ENCODE measurements at places on chromosomes 2 and 18.

DNA sequence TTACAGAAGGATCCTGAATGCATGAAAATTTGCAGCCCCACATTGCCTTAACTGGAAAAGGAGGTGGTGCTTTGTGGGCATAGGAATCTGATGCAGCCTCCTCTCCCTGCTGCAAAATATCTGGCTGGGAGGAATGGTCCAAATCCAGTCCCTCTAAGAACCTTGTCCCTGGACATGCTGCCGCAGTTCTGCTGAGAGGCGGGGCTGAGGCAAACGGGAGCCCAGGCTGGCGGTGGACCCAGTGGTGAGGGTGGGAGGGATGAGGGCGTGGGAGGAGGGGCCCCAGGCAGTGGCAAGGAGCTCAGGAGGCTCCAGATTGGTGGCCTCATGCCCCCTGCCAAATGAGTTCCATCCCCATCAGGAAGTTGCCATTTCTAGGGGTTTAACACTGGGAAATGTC lies 36.2 kb downstream of the ZAP70 start:
- no peak for DNase-seq

DNA sequence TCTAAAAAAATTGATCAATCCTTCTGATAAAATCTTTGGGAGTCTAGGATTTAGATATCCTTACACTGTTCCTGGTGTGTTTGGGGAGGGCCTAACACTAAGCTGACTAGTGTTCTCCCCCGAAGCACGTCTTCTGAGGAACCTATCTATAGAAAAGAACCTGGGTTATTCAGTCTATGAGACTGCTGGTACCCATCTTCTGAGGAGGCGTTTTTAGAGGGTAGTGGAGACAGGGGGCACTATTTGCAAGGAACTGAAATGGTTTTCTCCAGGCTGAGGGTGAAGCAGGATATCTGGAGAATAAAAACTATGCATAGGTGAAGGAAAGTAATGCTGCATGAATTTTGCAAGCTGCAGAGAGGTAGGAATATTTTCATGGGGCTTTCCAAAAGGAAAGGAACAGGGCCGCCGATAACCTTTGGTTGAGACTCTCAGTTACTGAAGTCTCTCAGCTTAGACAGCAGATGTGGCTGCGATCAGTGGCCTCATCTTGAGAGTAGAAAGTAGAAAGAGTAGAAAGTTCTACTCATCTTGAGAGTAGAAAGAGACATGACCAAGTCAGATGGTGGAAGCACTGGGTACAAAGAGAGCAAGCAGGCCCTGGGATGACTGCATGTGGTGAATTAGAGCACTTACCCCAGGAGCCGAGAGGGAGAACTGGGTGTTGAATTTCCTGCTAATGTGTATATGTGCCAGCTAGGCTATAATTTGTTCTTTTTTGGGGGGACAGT lies 31.8 kb upstream of the KCNE4 start:
- DNase-seq: no peak

- no peak for DNase-seq
Measured at GRCh38 chr18:48975817-48976649, 25.3 kb upstream of the SMAD7 start.

- no peak for DNase-seq
Measured at GRCh38 chr2:112706170-112706664, 14.6 kb upstream of the NT5DC4 start.

- DNase-seq: no peak
Measured at GRCh38 chr2:25400169-25400568, 58.4 kb upstream of the DNMT3A start.

- DNase-seq: no peak
Measured at GRCh38 chr2:75621228-75621627, 25.4 kb upstream of the MRPL19 start.

DNA sequence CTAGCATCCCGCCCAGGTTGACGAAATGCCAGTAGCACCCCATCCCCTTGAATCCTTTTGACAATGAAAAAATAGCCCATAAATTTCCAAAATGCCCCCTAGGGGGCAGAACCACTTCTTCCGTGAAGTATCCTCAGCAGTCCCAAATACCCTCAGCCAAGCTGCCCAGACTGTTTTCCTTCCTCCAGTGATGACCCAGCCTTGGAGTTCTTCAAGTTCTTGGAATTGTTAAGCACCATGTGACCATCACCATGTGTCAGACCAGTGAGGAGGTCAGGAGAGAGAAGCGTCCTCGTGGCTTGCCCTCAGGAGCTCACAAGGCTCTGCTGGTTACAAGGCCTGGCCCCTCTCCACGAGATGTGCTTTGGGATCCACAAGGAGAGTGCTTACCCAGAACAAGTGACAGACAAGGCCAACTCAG lies 1.4 kb upstream of the SLC23A3 start:
- DNase-seq: no peak

GRCh38 chr2:61328707-61329251 lies 142.1 kb downstream of the USP34 start:
- no peak for DNase-seq

GRCh38 chr2:100390001-100390940 lies 27.2 kb downstream of the CHST10 start:
- DNase-seq: no peak

DNA sequence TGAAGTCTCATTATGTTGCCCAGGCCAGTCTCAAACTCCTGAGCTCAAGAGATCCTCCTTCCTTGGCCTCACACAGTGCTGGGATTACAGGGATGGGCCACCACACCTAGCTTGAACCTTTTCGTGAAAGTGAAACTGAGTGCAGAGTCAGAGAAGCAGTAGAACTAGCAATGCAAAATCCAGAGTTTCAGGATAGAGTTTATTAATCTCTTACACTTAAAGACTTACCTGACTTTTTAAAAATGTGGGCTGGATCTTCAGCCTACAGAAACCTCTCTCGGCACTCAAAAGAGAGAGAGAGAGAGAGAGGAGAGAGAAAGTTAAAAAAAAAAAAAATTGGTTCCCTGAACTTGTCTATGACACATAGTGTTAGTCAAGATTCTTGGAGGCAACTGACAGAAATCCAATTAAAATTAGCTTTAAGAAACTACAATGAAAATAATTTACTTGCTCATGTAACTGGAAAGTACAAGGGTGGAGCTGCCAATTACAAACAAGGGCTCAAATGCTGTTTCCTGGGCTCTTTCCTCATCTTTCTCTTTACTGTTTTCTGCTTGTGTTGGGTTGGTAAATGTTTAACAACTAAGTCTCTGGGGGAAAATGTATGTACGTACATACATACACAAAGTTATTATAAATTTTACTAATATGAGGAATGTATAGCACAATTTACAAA lies 98.1 kb upstream of the CERS6 start:
- no peak for DNase-seq

DNA sequence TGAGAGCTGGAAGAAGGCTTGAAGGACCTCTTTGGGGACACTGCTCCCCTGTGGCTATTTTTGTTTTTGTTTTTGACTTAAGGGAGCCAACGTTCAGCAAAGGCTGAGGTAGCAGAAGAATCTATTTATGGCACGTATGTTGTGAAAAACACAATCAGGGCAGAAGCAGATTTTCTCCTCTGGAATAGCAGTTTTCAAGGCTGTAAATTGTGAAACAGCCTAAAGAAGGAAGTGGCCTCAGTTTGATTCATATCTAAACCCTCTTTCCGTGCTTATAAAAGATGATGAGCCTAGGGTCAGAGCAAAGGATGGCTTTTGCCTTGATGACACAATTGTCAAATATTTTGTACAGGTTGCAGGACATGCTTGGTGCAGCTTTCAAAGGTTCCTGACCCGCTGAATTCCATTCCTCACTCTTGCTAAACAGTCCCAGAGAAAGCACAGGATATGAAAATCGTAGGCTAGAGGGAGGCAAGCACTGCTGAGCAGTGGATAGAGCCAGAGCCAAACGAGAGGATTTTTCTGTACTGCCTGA lies 106.2 kb upstream of the DLX2 start:
- no peak for DNase-seq

DNA sequence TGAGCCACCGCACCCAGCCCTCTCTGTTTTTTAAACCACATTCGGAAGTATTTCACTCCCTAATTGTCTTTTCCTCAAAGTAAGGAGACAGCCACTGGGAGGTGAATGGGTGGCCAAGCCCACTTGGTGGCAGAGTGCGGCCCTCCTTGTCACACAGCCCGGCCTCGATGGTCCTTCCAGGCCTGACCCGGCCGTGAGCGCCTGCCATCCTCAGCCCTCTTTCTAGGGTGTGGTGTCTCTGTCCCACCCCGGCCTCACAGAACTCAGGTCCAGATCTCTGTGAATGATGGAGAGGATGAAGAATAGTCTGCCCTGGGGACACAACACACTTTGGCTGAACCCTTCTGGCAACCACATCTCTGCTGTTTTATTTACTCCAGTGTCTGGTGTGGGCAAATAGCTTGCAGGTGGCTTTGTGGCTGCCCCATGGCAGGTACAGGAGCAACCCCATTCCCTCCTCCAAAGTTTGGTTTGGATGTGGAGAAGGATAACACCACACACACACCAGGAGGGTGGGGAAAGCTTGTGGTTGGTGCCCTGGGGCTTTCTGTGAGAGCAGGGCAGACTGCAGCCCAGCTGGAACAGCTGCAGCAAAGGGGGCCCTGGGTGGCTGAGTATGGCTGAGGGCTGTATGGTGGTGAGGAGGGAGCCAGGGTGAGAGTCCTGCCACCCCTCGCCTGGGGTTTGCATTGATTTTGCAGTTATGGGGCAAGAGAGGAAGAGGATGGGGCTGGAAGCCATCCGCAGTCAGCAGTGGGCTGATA lies 88.6 kb downstream of the FAM168B start:
- DNase-seq: no peak

GRCh38 chr2:56117764-56118163 lies 66.0 kb upstream of the CCDC85A start:
- no peak for DNase-seq

- no peak for DNase-seq
Measured at GRCh38 chr2:11625671-11626070, 44.3 kb downstream of the NTSR2 start.

GRCh38 chr2:219508971-219509779 lies 5.1 kb upstream of the ASIC4 start:
- DNase-seq: no peak

GRCh38 chr2:33709951-33710350 lies 110.9 kb upstream of the FAM98A start:
- DNase-seq: no peak

DNA sequence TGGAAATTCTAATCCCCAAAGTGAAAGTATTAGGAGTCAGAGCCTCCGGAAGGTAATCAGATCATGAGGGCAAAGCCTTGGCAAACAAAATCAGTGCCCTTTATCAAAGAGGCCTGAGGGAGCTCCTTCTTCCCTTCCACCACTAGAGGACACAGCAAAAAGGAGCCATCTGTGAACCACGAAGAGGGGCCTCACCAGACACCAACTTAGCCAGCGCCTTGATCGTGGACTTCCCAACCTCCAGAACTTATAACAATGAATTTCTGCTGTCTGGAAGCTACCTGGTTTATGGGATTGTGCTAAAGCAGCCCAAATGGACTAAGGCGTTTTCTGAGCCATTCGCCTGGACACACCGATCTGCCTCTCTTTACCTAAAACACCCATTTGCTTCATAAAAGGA lies 133.1 kb downstream of the EIPR1 start:
- no peak for DNase-seq

DNA sequence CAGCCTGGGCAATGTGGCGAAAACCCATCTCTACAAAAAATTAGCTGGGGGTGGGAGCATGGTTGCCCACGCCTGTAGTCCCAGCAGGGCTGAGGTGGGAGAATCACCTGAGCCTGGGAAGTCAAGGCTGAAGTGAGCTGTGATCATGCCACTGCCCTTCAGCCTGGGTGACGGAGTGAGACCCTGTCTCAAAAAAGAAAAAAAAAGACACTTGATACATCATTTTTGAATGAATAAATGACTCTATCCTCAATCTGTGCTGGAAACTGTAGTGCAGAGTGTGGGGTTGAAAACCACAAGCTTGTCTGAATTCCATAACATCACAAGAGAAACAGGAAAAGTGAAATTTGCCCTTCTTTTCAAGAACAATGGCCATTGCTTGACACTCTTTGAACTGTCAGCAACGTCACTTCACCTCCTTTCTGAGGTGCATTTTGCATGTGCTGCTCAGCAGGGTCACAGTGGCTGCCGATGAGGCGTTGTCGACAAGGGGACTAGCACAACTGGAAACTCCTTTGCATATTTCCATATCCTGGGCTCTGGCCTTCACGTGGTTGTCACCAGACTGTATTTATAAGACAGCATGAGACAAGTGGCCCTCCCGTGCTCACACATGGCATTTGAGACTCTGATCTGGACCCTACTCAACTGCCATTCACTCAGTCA lies 54.2 kb downstream of the DDX1 start:
- DNase-seq: no peak

- no peak for DNase-seq
Measured at GRCh38 chr2:3626118-3626811, 31.4 kb downstream of the COLEC11 start.

DNA sequence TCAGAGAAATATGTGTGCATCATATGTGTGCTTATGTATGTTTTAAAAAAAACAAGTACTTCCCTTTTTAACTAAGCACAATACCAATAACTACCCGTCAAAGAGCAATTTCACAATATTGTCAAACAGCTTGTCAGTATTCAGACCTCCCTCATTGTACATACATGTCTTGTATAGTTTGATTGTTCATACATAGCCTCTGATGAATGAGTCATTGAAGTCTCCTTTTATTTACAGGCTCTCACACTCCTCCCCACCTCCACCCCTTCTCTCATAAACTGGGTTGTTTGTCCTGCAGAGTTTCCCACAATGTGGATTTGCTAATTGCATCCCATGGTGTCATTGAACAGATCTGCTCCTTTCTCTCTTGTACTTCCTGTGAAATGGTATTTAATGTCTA lies 132.8 kb upstream of the L3MBTL4 start:
- no peak for DNase-seq

- no peak for DNase-seq
Measured at GRCh38 chr2:76314271-76315020, 603.7 kb upstream of the GCFC2 start.

DNA sequence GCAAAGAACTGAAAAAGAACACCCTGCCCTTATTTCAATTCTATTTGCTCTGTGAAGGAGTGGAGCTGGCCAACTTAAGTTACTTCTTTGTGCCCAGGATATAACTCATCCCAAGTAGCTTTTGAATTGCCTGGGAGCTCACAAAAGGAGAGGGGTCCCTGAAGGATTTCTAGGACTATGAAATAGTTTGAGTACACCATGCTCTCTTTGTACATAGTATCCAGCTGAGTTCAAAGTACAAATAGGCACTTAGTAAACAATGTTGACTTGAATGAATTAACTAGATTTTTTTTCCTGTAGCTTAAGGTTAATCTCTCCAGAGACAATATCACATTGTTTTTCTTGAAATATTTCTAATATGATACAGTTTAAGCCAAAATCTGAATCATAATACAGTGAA lies 47.7 kb downstream of the ZC3H15 start:
- no peak for DNase-seq

GRCh38 chr2:207283356-207283755 lies 117.6 kb upstream of the KLF7 start:
- DNase-seq: no peak

GRCh38 chr2:168758970-168759820 lies 43.2 kb upstream of the NOSTRIN start:
- no peak for DNase-seq

GRCh38 chr2:211416373-211416772 lies 860.0 kb downstream of the CPS1 start:
- DNase-seq: no peak

- no peak for DNase-seq
Measured at GRCh38 chr2:65320946-65321345, 93.3 kb downstream of the ACTR2 start.

Data from amygdala (tissue), 56 donors.